ENCODE measurements at places on chromosomes 6 and 20. TPM values are rescaled to one million over a fixed set of nuclear protein-coding genes. Genes with fewer than 3 reads are reported as not detected.
A peak's percentile ranks its signal among the peaks of the same experiment; 100 is the strongest.

Gene LMBRD1
- 34.5 TPM for total RNA-seq

- DNase-seq, result no peak
These were observed 250.0 kb downstream of the LRFN2 start for GRCh38 chr6:40336940-40337760.

DNA sequence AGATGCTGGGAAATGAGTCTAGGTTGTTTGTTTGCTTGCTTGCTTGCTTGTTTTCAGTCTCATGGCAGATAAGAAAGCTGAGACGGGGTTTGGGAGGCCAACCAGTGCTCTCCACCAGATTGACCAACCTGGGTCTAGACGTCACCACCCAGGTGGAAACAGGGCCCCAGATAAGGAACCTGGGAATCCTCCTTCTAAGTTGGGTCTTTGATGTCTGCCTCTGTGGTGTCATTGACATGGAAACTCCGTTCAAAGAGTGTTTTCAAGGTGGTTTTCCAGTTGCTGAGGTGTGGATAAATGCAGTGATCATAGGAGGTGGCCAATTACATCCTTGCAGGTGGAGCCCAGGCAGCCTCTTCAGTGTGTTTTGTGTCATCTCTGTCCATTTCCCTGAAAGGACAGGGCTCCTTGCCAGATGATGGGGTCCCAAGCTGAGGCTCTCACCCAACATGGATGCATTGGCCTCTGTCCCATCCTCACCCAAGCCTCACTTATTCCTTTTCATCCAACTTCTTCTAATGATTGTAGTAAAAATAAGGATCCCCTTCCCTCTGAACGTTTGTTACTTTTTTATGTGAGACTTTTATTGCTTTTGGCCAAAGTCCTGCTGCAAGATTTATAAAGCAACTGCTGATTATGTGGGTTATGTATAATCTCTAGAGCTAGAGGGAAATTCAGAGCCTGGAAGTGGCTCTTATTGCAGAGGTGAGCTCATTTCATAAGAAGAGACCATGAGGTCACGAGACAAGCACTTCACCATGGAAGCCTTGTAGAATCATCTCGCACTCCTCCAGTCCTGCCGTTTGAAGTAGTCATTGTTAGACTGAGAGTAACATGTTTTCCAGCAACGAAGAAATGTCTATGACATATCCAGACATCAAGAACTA is 32.0 kb upstream of the SYNDIG1 start:
- DNase-seq, result no peak

Gene HFE
- 3.4 TPM for total RNA-seq

Gene LBP
- total RNA-seq, result not detected

Gene VPS52
- 29.6 TPM for total RNA-seq

DNA sequence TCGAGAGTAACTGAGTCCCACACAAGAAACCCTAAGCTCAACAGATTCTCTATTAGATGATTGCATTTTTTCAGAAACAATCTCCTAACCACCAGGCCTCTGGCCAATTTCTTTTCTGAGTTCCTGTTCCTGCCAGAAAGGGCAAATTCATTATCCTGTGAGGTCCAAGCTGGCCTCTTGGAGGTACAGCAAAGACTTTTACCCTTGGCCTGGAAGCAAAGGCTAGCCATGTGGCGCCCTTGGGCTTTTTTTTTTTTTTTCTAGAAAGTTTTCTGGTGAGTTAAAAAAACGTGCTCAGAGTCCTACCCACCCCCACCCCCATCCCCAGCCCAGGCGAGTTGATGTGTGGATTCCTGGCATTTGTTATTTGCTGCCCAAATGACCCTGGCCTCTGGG is 59.0 kb upstream of the EEF1A1 start:
- peak; percentile 48 for DNase-seq

Gene VWA7
- total RNA-seq, result 0.58 TPM

DNA sequence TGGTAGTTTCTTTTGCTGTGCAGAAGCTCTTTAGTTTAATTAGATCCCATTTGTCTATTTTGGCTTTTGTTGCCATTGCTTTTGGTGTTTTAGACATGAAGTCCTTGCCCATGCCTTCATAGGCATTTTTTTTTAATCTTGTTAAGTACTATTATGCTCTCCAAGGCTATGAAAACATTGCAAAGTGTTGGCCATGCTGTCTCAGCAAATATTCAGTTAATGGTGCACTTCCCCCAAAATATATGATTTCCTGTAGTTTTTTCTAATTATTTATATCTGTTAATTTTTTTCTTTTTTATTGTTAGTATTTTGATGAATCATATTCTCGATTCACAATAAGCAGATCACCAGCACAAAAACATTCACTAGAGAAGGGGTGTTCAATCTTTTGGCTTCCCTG is 806.1 kb upstream of the FLRT3 start:
- DNase-seq, result no peak

GRCh38 chr6:14635195-14635594 is 517.6 kb downstream of the CD83 start:
- DNase-seq, result no peak

- no peak for DNase-seq
These were observed 99.3 kb upstream of the TIAM2 start for GRCh38 chr6:154895841-154896240.

- DNase-seq, result no peak
These were observed 22.7 kb downstream of the SYNDIG1 start for GRCh38 chr20:24492031-24492607.

DNA sequence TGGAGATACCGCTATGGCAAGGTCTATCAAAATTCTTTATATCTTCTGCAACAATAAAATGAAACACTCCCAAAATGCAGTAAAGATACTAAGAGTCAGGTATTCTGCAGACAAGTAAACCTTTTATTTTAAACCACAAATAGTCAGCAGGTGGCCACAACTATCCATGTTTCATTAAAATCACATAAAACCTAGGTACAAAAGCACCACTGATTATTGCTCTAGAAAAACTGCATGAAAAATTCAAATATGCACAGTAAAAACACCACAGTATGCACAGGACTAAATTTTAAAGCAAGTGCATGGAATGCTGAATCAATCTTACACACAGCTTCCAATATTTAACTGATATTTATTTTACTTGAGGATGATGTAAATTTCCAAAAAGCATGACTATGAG is 33.3 kb downstream of the HMGN3 start:
- DNase-seq, result no peak

Gene MPC1
- 28.1 TPM for total RNA-seq

Gene EMILIN3
- total RNA-seq, result 0.15 TPM

- no peak for DNase-seq
These were observed 715.2 kb upstream of the MANEA start for GRCh38 chr6:94862112-94862511.

DNA sequence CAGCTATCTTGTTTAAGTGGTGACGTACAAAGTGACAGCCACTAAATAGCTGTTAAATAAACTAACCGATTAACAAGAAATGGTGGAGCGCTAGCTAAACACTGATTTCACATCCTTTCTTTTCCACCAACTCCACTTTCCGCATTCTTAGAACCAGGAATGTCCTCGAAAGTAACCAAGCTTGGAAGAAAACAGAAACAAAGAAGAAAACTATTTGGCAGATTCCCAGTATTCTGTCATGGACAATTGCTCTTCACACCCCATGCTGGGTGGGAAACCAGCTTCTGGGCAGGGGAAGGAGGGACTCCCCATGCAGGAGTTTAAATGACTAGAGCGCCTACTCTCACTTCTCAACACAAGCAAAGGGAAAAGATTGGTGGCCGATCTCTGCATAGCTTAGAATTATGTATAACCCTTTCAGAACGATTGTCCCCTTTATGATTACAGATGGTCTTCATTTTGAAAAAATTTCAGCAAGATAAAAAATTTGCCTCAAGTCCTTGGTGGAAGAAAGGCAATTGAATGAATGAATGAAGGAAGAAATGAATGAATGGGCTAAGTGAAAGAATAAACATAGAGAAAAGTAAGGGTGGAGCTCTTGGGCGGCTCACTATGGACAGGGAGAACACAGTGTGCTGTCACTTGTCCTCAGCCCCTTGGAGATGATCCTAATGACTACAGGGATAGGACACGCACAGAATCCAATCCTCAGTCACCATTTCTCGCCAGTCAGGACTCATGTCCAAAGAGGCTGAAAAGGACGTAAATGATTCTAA is 148.7 kb upstream of the NEDD9 start:
- DNase-seq, result no peak

Gene MACROD2
- total RNA-seq, result 0.76 TPM

- DNase-seq, result no peak
These were observed 161.4 kb upstream of the KCNG1 start for GRCh38 chr20:51184289-51184688.

Gene WFDC2
- not detected for total RNA-seq

DNA sequence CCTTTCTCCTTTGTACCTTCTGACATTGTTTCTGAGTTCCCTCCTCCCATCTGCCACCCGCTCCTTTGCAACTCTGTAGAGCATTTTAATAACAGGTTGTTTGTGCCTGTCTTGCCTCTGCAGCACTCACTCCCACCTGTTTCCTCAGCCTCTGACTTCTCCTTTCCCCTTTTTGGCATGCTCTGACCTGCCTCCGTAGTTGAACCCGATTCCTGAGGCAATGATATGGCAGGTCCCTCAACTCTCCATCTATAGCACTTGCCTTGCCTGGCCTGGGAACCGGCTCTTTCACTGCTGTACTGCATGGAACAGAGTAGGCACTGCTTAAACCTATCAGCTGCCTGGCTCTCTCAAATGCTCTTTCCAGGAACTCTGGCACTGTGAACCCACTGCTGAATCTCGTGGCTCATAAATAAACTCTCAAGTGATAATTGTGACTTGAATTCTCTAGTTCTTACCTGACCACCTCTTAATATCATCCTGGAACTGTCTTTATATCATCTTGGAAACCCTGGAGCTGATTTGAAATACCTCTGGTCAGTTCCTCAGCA is 50.3 kb downstream of the UTRN start:
- DNase-seq, result no peak

GRCh38 chr6:144820270-144820669 is 535.1 kb downstream of the UTRN start:
- no peak for DNase-seq

All from glomerular endothelial cell (primary cell).